ENCODE measurements at places on chromosomes 7 and 10. TPM values are rescaled to one million over a fixed set of nuclear protein-coding genes. Genes with fewer than 3 reads are reported as not detected.
A peak's percentile ranks its signal among the peaks of the same experiment; 100 is the strongest.

DNA sequence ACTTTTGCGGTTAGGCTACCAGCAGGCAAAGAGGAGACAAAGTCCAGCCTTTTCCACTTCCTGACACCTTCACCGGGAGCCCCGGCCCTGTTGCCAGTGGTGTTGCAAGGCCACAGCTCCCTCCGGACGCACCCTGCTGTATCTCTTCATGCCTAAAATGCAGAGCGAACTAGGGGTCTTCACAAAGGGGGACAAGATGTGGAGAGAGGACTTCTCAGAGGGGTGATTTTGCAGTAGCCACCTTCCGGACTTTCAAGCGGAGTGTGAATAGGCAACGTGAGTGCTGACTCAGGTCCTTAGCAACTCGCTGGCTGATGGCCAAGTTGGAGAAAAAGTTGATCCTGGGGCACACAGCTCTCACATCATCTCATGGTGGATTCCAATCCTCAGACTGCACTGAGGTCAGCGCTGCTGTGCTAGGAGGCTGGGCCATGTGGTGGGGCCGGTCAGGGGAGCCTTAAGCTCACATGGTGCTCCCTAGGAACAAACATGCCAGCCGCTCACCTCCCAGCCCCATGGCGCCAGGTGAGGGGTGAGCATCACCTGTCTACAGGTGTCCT is 166.3 kb downstream of the LCOR start:
- DNase-seq = no peak

GRCh38 chr10:15485027-15485426 is 113.9 kb upstream of the FAM171A1 start:
- DNase-seq = no peak

DNA sequence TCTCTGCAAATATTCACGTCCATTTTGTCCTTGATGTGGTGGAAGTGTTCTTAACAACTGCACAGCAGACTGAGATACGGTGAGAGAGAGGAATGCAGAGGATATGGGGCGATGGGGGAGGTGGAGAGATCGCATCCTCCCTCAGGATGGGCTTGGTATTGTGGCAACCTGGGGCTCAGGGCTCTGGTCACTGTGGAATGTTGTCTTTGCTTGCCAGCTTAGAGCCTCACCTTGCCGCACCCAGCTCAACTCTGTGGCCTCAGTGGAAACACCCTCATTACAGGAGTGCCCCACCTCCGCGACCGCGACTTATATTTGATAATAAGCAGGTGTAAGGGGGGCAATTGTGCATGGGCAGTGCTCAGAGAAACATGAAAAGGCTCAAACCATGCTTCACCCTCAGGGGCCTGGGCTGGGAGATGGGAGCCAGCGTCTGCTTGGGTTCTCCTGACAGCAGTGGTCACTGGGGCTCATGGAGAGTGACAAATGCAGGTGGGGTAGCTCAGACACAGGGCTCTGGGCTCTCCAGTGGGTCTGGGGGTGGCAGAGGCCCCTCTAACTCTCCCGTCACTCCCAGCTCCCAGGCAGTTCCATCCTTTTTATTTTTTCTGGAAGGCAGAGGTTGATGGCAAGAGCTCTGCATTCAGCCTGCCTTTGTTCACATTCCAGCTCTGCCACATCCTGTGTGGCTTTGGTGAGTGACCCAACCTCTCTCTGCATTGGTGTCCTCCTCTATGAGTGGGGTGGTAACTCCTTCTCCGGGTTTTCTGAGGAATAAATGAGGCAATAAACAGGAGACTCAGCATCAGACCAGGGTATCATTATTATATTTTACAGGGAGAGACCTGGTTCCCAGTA is 43.1 kb upstream of the EMX2 start:
- DNase-seq = no peak

- peak; percentile 11 for DNase-seq
These were observed at the start of gene ECHDC3 for GRCh38 chr10:11742009-11742778. Gene ECHDC3 (plus strand): TSS chr10:11742382. CDS start chr10:11742577, 195 bp downstream.

DNA sequence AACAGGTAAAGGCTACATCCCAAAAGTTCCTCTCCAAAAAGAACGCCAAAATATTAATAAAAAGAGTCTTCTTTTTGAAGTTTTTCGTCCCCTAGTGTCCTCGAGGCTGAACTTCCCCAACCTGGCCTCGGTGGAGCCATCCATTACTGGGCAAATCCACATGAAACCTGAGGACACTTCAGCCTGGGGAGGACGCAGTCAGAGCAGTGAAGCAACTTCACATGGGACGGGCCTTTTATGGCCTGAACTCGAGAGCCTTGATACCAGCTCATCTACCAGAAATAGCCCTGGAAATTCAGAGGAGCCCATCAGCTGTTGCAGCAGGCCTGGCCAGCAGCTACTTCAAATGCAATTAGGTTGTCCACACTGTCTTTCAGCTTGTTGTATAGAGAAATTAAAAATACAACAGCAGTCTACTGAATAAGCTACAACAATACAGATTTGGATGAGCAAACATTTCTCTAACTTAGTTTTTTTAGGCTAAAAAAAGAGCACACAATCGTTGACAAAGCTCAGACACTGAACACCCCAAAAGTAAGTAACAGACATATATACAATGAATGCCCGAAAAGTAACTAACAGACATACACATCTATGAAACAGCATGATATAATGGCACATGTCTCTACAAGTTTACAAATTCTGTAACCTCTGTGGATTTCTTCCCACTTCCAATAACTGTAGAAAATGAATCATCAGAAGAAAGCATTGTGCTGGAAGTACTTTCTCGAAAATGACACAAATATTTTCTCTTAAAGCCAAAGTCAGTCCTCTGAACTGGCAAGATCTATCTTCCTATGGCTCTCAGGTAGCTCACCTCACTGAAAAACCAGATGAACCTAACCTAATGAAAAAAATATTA is at the start of gene SVIL:
SVIL (minus strand) TSS at position 208 of the 862 bp plus-strand sequence. CDS start 79,913 bp downstream, outside the sequence.
- DNase-seq = peak; percentile 79

DNA sequence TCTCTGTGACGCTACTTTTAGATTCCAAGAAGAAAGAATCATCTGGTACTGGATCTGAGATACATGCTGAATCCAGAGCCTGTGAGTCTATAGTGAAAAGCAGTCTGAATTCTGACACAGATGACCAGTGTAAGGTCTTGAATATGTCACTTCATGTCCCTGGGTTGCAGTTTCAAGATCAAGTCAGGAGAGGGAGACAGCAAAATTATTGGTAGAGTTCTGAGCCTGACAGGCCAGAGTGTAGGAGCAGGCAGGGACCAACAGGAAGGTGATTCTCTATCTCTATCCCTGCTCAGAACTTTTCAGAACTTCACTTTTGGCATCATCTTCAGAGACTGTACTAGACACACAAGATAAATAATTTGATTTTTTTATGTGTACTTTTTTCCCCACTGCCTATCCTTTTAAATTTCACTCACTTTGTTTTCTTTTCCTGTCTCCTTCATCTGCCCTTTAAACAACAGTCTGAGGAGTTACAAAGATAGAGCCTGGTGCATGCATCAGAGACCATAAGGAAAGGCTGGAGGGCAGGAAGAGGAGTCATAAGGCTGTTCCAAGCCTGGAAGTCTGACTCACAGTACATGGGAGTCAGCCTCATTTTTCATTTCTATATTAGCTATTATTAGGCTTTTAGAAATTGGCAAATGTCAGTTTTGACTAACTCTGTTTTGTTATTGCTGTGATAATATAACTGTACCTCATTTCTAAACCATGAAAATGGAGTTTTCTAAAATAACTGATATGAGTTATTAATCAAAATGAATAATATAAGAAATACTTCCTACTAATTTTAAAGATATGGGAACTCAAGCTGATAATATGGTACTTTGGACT is 120.2 kb upstream of the TMEM229A start:
- DNase-seq = peak; percentile 0

ZNF365 gene
- 0.11 TPM for polyA plus RNA-seq

NME8 gene
- polyA plus RNA-seq = 0.43 TPM

HKDC1 gene
- polyA plus RNA-seq = 0.43 TPM

Data from muscle of back (tissue), 13 donors.